CD4-positive, alpha-beta T cell treated with Interleukin-10 for 1 hour (primary cell): ENCODE measurements at places on chromosomes 4 and X.

DNA sequence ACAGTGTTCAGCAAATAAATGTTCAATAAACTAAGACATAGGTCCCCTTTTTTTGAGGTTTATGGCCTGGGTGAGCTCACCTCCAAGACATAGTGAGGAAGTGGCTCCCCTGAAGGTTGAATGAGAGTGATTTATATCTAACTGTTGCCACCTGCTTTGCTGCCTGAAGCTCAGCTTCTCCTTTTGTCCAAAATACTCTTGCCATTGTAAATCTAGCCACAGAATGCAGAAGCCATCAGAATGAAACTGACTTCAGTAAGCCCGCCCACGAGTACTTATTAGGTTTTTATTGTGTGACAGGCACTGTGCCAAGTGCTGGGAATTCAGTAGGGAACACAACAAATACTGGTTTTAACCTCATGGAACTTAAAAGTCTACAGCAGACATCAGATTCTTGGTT lies 18.0 kb downstream of the SPINK2 start:
- peak; percentile 5 for DNase-seq

DNA sequence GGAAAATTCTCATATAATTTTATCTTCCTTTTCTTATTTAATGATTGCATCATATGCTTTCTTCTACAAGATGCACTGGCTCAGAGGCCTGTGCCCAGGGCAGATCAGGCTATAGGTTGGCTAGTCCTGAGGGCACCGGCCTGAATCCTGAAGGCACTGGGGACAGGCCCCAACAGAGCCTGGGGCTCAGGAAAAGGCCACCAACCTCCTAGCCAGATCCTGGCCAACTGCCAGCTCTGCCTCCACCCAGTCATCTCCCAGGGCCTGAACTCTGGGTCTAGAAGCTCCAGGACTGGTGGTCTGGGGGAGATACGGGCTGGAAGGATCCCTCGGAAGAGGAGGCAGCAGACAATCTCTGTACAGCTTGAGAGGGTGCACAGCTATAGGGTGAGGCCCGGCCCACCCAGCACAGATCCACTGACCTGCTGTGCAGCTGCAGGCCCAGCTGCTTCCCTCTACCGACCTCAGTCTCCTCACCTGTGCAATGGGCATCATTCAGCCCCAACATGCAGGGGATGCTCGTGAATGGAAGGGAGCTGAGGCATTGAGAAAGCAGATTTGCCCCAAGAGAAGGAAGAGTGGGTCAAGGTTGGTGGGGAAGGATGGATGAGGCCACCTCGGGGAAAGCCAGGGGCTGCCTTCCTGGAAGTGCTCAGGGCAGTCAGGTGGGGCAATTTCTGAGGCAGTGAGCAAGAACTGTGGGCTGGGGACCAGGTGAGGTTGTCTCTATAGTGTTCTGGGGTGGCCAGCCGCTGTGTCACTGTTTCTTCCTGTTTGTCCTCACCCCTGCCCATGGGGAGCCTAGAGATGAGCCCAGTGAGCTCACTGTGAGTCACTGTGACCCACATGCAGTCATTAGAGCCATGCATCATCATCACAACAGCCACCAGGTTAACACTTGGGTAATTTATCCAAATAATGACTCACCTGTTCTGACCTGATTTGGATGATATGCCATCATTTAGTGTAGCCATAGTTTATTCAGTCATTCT lies 22.4 kb upstream of the XAGE2 start:
- DNase-seq, result no peak

DNA sequence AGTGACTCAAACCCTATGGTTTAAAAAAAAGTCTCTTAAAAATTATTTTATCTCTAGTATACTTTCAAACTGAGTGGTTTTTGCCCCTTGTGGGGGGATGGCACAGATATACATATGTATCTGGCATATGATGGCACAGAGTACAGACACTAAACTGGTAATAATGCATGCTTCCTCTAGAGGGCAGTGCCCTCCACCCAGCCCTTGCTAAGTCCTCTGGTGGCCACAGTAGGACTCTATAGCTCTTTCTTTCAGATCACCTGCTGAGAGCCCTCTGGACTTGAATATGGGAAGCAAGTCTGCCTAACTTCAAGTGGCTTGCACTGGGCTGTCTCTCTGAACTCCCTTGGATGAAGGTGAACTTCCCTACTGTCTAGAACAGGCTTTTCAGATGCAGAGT lies 66.3 kb downstream of the TSPAN7 start:
- peak; percentile 8 for DNase-seq

- DNase-seq, result no peak
These were observed 72.0 kb downstream of the SPRY1 start for GRCh38 chr4:123468479-123469031.
